ENCODE measurements at places on chromosomes 2 and 18. TPM values are rescaled to one million over a fixed set of nuclear protein-coding genes. Genes with fewer than 3 reads are reported as not detected.

- H3K4me1 ChIP-seq: no peaks in the 10 kb centered on the region
- no peaks in the 10 kb centered on the region for H3K36me3 ChIP-seq
- H3K27ac ChIP-seq: no peak overlapping the region
Measured at GRCh38 chr2:96218508-96219131, 10.0 kb upstream of the STARD7 start.

DNA sequence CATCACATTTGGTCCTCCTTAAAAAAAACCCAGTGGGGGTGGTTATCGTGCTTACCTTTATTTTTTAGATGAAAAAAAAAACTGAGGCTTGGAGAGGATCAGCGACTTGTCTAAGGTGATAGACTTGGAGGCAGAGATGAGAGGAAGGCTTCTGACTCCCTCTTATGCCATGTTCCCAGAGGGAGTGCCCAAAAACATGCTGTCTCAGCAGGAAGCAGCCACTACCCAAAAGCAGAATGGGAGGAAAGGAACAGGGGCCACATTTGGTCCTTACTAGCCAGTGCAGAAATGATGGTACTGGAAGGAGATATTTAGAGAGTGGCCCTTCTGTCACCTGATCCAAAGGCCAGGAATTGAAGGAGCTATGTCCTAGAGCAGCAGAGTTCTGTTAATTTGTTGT, 118.4 kb downstream of the B3GNT2 start:
- no peaks in the 10 kb centered on the region for H3K27me3 ChIP-seq
- H3K4me3 ChIP-seq: no peak overlapping the region
- H3K4me1 ChIP-seq: no peaks in the 10 kb centered on the region
- H3K27ac ChIP-seq: no peak overlapping the region
- H3K36me3 ChIP-seq: no peaks in the 10 kb centered on the region
- DNase-seq: no peak

- DNase-seq: no peak
- no peaks in the 10 kb centered on the region for H3K27me3 ChIP-seq
- H3K4me1 ChIP-seq: no peaks in the 10 kb centered on the region
- no peak overlapping the region for H3K27ac ChIP-seq
Measured at GRCh38 chr18:70195014-70195614, 10.4 kb downstream of the RTTN start.

DNA sequence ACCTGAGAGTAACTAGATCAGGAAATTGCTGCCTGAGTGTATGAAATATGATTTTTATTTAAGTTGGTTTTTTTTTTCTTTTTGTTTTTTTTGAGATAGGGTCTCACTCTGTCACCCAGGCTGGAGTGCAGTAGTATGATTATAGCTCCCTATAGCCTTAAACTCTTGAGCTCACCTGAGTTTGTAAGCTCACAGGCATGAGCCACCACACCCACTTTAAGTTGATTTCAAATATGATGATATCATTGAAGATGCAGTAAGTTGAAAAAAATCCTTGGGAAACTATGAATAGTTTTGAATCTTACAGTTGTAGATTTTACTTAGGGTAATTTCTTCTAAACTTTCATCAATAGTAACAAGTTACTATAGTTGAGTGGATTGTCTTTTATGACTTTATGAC, 234.7 kb downstream of the ZNF407 start:
- peaks cover 2% of the 10 kb centered on the region for H3K4me1 ChIP-seq
- H3K27me3 ChIP-seq: no peaks in the 10 kb centered on the region
- H3K4me3 ChIP-seq: no peak overlapping the region
- no peak overlapping the region for H3K27ac ChIP-seq

GRCh38 chr2:179622112-179622511, 239.3 kb downstream of the ZNF385B start:
- H3K4me1 ChIP-seq: no peaks in the 10 kb centered on the region
- H3K4me3 ChIP-seq: no peak overlapping the region
- no peak overlapping the region for H3K27ac ChIP-seq
- H3K27me3 ChIP-seq: no peaks in the 10 kb centered on the region

- H3K4me1 ChIP-seq: peaks cover 2% of the 10 kb centered on the region
- DNase-seq: no peak
- no peaks in the 10 kb centered on the region for H3K36me3 ChIP-seq
- H3K27ac ChIP-seq: no peak overlapping the region
Measured at GRCh38 chr2:10223932-10224720, 78.6 kb upstream of the HPCAL1 start.

DNA sequence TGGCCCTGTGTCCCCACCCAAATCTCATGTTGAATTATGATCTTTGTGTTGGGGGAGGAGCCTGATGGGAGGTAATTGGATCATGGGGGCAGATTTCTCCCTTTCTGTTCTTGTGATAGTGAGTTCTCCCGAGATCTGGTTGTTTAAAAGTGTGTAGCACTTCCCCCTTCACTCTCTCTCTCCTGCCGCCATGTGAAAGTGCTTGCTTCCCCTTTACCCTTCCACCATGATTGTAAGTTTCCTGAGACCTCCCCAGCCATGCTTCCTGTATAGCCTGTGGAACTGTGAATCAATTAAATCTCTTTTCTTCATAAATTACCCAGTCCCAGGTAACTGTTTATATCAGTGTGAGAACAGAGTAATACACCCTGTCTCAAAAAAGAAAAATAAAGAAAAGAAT, 25.5 kb downstream of the LRRFIP1 start:
- H3K27ac ChIP-seq: no peak overlapping the region
- H3K27me3 ChIP-seq: no peaks in the 10 kb centered on the region
- H3K36me3 ChIP-seq: peaks cover 33% of the 10 kb centered on the region
- no peak for DNase-seq

GRCh38 chr18:13568443-13569392, 157.6 kb downstream of the FAM210A start:
- H3K36me3 ChIP-seq: no peaks in the 10 kb centered on the region
- H3K27ac ChIP-seq: no peak overlapping the region
- peaks cover 1% of the 10 kb centered on the region for H3K4me1 ChIP-seq
- no peaks in the 10 kb centered on the region for H3K27me3 ChIP-seq
- DNase-seq: no peak
- no peak overlapping the region for H3K4me3 ChIP-seq

GRCh38 chr2:48417856-48418838, 111.8 kb upstream of the STON1 start:
- no peak for DNase-seq
- no peak overlapping the region for H3K27ac ChIP-seq
- peaks cover 5% of the 10 kb centered on the region for H3K27me3 ChIP-seq

The HOXD1 gene
- total RNA-seq: not detected

The NABP1 gene
- 13.0 TPM for total RNA-seq

The REG1A gene
- total RNA-seq: 1.1 TPM

The HNRNPA3 gene
- 251 TPM for total RNA-seq

The TUBA4B gene
- total RNA-seq: not detected

The SP5 gene
- 1.8 TPM for total RNA-seq

The LDLRAD4 gene
- 0.29 TPM for total RNA-seq
